ENCODE measurements at places on chromosomes 12 and 14.

GRCh38 chr12:25186038-25186787, 8.7 kb downstream of the DNAI7 start:
- no peak for DNase-seq

DNA sequence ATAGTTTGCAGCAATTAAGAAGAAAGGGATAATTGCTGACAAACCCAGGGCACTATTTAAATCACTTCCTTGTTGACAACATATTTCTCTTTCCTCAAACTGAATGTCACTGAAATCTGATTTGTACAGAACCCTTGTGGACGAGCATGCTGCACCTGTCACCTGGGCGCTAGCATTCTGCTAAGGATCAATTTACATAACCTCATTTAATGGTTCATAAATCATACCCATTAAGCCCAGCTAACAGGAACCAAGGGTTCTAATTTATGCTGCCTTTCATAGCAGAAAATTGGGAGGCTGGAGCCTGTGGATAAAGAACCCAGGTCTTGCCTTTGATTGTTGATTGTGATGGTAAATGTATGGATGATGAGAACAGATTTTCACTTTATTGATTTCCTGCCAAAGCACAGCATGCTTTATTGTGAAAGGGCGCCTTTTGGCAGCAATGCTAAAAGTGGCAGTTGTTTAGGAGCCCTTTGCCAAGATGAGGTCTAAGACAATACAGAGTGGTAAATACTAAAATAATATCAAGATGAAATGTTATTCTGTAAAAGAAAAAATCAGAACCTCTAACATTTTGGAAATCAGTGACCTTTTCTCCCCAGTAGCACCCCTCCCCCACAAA, 95.4 kb downstream of the NKX2-1 start:
- DNase-seq = peak; percentile 100

GRCh38 chr12:71456316-71456715, 16.7 kb downstream of the LGR5 start:
- peak; percentile 45 for DNase-seq

GRCh38 chr14:68661226-68662225, 131.3 kb downstream of the ZFP36L1 start:
- DNase-seq = no peak

GRCh38 chr14:63928744-63929174, 76.0 kb downstream of the SYNE2 start:
- no peak for DNase-seq

DNA sequence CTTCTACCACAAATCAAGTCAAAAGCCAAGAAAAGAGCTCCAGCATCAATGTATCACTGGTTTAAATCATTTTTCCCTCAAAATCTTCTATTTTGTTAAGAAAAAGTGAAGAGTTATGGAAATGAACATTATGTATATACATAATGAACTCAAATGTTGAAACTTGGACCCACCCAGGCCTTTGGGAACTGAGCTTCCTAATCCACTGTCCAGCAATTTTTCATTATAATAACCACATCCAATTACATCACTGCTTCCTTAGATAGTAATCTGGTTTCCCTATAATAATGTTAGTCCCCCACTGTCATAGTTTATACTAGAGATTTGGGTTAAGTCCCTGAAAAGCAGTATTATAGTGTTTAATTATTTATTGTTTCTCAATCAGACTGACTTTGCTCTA, 170.9 kb downstream of the PIK3C2G start:
- no peak for DNase-seq

DNA sequence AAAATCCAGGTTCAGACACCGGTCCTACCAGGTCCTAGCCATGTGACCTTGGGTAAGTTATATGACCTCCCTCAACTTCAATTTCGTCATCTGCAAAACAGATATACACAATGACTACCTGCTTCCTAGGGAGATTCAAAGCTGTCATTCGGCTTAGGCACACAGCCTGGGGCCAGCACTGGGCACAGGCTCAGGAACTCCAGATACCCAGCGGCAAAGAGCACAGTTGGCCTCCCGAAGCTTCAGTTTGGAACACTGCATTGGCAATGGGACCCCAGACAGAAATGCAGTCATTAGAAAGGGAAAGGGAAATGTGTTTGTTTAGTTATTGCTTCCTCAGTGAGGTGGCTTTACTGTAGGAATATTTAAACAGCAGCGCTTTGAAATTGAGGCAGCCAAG, 11.4 kb downstream of the PLEKHG6 start:
- DNase-seq = no peak

DNA sequence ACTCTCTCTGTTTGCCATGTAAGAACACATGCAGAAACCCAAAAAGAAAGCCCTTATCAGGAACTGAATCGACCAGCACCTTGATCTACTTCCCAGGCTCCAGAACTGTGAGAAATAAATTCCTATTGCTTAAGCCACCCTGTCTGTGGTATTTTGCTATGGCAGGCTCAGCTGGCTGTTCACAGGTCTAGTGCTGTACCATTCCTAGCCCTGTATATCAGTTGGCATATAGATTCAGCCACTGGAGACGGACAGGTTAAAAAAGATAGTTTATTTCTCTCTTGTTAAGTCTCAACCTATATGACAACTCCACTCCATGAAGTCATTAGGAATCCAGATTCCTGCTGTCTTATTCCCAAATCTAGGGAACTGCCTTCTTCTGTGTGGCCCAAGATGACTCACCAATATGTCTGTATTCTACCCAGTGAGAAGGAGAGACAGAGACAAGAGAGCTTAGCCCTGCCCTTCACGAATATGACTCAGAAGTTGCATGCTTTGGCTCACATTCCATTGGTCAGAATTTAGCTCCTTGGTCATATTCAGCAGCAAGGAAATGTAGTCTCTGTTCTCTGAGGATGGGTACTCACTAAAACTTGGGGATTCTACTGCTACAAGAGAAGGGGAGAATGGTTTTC, 57.0 kb downstream of the PLEKHG7 start:
- no peak for DNase-seq

DNA sequence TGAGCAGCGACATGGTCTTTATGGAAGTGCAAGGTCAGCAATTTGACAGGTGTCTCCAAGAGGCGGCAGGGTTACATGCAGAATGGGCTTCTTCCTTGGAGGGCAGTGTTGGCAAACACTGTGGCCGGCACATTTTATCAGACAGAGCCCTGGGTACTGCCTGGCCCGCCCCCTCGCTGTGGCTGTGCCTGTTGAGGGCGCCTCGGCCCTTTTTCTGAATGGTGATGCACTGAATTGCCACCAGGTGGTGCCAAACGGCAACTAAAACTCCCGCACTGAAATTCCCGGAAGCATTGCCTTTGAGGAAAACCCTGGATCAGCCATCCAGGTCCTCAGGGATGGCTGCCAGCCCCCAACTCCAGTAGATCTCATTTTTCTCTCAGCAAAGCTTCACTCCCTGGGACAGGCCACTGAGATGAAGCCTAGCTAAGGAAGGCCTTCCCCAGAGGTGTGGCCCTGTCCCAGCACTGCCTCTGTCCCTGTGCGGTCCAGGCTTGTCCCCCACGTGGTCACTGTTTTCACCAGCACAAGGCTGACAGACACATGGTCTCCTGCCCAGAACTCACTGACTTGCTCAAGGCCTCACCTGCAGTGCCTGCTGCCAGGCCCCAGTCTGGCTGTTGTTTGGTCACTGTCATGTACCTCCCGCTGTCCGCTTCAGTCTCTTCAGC, 73.6 kb downstream of the TESC start:
- DNase-seq = peak; percentile 63

GRCh38 chr14:50835280-50835679, 4.3 kb upstream of the NIN start:
- peak; percentile 62 for DNase-seq

DNA sequence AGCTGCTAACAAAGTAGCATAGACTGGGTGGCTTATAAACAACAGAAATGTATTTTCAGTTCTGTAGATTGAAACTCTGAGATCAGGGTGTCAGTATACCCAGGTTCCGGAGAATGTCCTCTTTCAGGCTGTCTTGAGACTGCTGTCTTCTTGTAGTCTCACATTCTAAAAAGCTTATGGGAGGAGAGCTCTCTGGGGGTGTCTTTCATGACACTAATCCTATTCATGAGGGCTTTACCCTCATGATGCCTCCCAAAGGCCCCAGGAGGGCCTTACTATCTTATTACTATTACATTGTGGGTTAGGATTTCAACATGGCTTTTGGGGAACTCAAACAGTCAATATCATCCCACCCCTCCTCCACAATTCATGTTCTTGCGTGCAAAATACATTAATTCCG, 94.3 kb downstream of the AEBP2 start:
- no peak for DNase-seq

GRCh38 chr14:51473808-51474565, 177.7 kb upstream of the FRMD6 start:
- no peak for DNase-seq

- DNase-seq = no peak
Measured at GRCh38 chr12:73677520-73678291, 859.9 kb upstream of the ATXN7L3B start.

DNA sequence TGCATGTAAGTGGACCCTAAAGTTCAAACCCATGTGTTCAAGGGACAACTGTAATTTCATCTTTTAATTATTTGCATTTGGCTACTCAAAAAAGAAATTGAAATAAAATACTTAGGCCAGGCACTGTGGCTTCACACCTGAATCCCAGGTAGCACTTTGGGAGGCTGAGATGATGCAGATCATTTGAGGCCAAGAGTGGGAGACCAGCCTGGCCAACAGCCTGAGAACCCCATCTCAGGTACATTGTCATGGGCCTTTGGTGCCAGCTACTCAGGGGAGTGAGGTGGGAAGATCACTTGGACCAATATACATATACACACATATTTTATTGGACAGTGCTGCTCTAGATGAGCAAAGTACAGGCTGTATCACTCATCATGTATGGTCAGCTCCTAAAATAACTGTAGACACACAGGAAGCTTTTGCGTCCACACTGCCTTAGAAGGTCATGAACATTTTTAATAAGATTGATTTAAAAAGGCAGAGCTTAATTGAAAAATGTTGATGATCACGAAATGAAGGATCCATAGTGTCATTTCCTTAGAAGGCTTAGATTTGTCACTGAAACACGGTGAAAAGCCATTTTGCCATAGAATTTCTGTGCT, 2.5 kb upstream of the ZCCHC8 start:
- DNase-seq = no peak

DNA sequence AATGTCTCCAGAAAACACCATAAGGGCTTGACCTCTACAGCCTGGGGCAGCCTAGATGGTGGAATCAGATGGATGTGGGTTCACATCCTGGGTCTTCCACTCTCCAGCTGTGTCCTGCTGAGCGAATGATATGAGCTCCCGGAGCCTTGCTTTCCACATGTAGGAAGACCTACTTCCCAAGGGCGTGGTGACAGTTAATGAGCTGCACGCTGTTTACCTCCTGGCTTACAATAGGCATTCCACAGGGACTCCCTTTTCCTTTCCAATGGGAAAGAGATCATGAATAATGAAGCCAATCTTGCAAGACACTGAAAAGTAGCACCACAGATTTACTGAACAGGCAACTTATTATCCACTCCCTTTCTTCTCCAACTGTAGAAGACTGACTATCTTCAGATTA, 46.1 kb downstream of the TMTC1 start:
- DNase-seq = no peak

- no peak for DNase-seq
Measured at GRCh38 chr14:94593376-94593748, 12.1 kb downstream of the SERPINA5 start.

All from NCI-H1417 (cell line).